Activated effector memory CD4-positive, alpha-beta T cell treated with anti-CD3 and anti-CD28 coated beads, Interleukin-2, amount 50 U/mL, for 16 hours (primary cell): ENCODE measurements at places on chromosomes 2 and 18.
A peak's percentile ranks its signal among the peaks of the same experiment; 100 is the strongest.

- DNase-seq: no peak
These were observed 66.2 kb downstream of the MDH1 start for GRCh38 chr2:63654959-63655358.

- no peak for DNase-seq
These were observed 5.2 kb upstream of the CHCHD5 start for GRCh38 chr2:112579241-112579640.

GRCh38 chr2:196142825-196143224 lies 28.6 kb downstream of the STK17B start:
- no peak for DNase-seq

DNA sequence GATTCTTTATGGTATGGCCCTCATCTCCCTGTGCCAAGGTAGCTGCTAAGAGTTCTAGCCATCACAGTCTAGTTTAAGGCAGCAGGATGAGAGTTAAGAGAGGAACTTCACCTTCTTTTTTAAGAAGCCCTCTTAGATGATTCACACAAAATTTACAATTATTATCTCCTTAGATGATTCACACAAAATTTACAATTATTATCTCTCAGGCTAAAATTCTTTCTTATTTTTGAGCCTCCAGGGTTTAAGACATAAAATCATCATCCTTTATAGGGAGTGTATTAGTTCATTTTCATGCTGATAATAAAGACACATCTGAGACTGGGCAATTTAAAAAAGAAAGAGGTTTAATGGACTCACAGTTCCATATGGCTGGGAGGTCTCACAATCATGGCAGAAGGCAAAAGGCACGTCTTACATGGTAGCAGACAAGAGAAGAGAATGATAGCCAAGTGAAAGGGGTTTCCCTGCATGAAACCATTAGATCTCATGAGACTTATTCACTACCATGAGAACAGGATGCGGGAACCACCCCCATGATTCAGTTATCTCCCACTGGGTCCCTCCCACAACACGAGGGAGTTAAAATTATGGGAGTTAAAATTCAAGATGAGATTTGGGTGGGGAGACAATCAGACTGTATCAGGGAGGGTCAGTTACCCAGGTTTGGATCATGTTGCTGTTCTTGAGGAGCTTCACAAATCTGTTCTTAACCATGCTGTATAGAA lies 133.0 kb upstream of the MYO3B start:
- no peak for DNase-seq

- peak; percentile 49 for DNase-seq
These were observed 7.6 kb downstream of the ADRA2B start for GRCh38 chr2:96108541-96109360.

GRCh38 chr18:63336366-63337099 lies 17.0 kb upstream of the BCL2 start:
- DNase-seq: no peak

- no peak for DNase-seq
These were observed 10.2 kb downstream of the LPIN2 start for GRCh38 chr18:3002732-3003131.

DNA sequence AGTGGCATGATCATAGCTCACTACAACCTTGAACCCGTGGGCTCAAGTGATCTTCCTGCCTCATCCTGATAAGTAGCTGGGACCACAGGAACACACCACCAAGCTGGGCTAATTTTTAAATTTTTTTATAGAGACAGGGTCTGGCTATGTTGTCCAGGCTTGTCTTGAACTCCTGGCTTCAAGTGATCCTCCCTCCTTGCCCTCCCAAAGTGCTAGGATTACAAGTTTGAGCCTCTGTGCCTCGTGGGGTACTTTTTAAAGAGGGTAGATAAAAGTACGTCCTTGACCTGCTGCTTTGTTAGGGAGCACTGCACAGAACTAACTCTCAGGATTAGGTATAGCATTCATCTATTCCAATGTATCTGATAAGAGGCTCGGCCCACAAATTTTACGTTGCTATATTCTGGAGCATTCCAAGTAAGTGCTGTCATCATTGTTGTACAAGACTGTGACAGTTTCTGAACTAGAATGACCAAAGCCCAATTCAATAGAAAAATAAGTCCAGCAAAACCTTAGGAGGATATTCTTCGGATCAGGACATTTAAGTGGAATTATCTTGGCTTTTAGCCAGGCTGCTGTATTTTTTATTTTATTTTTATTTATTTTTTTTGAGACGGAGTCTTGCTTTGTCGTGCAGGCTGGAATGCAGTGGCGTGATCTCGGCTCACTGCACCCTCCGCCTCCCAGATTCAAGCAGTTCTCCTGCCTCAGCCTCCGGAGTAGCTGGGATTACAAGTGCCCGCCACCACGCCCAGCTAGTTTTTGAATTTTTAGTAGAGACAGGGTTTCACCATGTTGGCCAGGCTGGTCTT lies 4.1 kb downstream of the MTCL1 start:
- DNase-seq: no peak

GRCh38 chr2:43223521-43224001 lies 2.8 kb downstream of the ZFP36L2 start:
- no peak for DNase-seq

DNA sequence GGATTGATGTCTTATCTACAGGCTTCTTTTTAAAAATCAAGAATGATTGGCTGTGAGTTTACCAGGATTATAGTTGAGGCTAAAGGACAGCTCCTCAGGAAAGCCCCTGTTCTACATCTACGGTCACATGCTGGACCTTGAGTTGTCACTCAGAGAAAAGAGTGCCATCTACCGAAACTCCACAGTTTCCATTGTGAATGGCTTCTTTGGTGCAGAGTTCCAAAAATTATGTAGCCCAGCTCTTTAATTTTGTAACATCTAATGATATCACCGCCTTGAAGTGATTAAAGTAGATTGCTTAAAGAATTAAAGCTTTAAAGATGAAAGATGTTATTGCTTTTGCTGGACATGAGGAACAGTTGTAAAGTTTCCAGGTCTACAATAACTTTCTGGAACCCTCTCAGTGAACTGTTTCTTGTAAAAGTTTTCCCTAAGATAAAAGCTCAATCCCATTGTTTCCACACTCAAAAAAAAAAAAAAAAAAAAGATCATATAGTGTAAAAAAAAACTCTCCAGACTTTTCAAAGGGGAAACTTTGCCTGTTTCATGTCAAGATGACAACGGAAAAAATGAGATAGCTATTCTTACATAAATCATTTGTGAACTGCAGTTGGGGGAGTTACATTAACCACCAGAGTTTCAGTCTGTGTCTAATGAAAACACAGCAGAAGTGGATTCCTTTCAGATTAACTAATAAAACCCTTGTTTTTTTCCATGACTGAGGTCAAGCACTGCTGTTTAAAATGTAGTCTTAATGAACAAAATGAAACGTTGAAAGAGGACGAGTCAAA lies 4.3 kb downstream of the COL3A1 start:
- DNase-seq: no peak

DNA sequence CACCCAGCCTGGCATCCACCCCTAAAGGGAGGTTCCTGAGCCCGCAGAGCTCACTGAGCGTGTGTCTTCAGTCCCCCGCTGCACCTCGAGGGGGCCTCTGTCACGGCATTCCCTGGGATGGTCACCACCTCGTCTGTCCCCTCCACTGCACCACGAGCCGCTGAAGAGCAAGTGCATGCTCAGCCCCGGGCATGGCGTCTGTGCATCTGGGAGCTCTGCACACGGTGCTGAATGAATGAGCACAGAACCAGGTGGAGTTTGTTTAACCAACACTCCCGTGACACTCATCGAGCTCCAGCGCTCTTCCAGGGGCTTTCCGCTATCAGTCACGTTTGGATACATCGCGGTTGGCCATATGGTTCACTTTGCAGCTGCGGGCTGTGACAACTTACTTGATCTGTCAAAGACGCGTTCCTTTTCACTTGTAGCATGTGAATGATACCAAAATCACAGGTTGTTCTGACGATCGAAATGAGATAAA lies 9.2 kb downstream of the ALLC start:
- peak; percentile 27 for DNase-seq

DNA sequence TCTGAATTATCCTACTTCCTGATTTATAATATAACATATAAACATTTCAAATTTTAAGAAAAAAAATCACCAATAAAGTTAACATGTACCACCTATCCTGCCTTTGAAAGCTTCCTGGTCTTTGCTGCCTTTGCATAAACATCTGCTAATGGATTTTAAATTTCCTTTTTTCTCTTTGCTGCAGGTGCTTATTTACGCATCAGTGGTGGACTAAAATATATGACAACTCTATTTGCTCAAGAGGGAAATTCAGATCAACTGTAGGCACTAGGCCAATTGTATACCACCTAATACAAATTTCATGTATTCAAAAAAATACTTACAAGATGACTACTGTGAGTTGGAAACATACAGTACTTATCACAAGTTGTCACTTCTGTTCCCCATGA lies 57.2 kb downstream of the RAD51AP2 start:
- no peak for DNase-seq

DNA sequence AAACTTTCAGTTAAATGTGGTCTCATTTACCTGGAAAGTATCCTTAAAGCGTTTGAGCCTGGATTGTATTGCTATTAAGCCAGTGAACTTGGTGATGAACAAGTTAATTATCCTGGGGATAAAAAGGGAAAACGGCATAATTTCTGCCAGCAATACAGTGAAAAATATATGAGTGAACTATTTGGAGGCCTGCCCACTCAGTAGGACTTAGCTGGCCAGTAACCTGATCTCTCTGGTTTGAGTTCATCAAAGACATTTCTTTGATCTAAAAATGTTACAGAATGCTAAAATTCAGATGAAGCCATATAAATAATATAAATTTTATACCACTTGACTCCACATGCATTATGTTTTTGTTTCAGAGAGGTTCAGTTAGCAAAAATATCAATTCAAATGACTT lies 241.1 kb upstream of the VWC2L start:
- DNase-seq: no peak

DNA sequence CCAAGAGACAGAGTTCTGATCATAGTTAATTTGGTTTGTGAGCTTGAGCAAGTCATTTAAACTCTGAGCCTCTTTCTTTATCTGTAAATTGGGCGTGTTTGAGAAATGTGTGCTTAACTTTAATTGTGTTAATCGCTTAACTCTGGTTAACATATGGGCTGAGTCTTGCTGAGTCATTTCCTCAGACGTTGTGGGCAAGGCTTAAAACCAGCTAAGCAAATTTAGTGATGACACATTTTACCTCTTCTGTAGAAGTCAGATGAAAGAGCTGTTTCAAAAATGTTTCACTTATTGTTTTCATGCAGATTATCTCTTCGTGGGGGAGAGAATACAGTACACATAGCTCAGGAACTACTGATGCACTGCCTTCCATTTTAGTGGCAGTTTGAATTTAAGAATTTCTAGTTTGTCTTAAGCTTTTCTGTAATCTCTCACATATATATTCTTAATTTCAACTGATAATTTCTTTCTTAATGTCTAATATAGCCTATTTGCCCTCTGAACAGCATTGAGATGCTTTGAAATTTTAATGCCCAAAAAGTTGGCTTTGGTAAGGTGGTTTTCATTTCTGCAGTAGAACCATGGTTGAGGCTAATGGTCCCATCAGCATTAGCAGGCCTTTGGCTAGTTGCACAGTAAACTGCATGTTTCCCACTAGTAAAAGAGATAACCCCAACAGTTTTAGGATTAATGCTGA lies 34.9 kb downstream of the RAB10 start:
- peak; percentile 75 for DNase-seq

GRCh38 chr18:47986620-47987387 lies 56.3 kb upstream of the SMAD2 start:
- DNase-seq: no peak

GRCh38 chr2:163633291-163633690 lies 102.5 kb downstream of the FIGN start:
- no peak for DNase-seq
